Stimulated activated naive CD4-positive, alpha-beta T cell treated with Interleukin-2 at 50 U/mL for 16 hours (primary cell): ENCODE measurements at places on chromosomes 2 and 18.

GRCh38 chr2:42964439-42965083, 172.2 kb upstream of the HAAO start:
- DNase-seq: no peak

GRCh38 chr2:188477564-188478103, 186.0 kb downstream of the GULP1 start:
- no peak for DNase-seq

GRCh38 chr2:232512602-232513001, 7.6 kb upstream of the PRSS56 start:
- no peak for DNase-seq

DNA sequence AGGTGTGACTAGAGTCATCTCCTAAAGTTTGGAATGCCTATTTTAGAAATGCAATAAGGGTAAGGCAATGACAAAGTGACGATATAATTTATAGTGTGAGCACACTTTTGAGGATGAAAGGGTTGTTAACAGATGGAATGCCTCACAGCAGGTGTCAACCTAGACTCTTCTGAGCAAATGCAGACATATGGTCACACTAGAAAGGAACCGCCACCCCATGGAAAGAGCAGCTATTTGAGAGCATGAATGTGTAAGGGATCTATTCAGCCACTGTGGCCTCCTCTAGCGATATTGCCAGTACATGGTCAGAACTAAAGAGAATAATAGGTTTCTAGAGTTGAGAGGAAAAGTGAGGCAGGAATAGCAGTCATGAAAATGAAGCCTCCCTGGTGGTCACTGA, 18.5 kb downstream of the DSG2 start:
- no peak for DNase-seq

- DNase-seq: no peak
These were observed 158.8 kb upstream of the HDAC4 start for GRCh38 chr2:239559417-239560261.

DNA sequence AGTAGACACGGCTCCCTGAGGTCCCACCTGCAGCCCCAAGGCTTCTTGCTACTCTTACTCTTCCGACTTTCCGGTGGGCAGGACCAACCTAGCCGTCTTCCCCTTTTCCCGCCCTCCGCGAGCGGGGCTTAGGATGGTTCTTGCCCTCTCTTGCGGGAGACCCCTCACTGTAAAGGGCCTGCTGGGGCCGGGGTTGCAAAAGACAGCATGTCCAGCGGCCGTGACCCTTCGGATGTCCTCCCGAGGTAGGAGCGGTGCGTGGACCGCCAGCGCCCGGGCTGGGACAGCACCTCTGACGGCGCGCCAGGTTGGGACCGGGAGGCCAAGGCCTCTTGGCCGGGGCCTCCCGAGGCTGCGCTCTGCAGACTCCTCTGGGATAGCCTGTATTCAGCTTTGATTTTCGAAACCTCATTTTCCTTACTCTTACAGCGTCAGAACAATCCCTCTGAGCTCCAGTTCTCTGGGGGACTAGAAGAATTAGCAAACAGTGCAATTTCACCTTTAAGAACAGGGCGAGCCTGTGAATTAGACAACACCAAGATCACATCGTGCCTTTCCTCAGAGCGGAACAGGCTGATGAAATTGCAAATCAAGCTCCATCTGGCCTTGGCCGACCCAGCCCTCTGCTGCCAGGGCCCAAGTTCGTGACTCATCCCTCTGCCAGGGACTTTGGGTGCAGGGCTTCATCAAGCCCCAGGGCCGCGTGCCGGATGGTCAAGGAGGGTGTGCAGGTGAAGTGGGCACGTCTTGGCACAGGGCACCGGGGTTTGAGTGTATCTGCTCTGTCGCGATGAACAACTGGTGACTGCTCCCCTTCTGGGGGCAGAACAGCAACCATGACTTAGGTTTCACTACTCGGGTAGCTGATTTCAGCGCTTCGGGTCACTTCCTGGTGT, 777 bp downstream of the MOCOS start:
- DNase-seq: no peak

DNA sequence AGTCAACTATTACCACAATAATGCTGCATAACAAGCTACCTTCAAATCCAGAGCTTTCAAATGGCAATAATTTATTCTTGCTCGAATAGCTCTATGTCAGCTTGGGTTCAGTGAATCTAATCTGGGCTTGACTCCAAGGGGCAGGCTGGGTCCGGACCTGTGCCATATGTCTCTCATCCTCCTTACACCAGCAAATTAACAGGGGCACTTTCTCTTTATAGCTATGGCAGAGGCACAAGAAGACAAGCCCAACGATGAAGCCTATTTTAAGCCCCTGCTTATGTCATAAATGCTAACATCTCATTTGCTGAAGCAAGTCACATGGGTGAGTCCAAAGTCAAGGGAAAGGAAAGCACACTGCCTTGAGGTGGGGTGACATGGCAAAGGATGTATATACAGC, 13.3 kb upstream of the ZNF521 start:
- DNase-seq: no peak

GRCh38 chr2:75342504-75343175, 143.3 kb upstream of the TACR1 start:
- no peak for DNase-seq
